PC-3 (cell line): ENCODE measurements at places on chromosomes 11 and 22. TPM values are rescaled to one million over a fixed set of nuclear protein-coding genes. Genes with fewer than 3 reads are reported as not detected.

OR52H1 gene
- total RNA-seq: not detected in 2 replicates

- peak overlapping the region; percentile 86 for H3K27ac ChIP-seq
- no peak for DNase-seq
- H3K4me1 ChIP-seq: peaks cover 15% of the 10 kb centered on the region
- no peaks in the 10 kb centered on the region for H3K27me3 ChIP-seq
Observed at GRCh38 chr22:36528341-36528740, 625 bp downstream of the EIF3D start.

DNA sequence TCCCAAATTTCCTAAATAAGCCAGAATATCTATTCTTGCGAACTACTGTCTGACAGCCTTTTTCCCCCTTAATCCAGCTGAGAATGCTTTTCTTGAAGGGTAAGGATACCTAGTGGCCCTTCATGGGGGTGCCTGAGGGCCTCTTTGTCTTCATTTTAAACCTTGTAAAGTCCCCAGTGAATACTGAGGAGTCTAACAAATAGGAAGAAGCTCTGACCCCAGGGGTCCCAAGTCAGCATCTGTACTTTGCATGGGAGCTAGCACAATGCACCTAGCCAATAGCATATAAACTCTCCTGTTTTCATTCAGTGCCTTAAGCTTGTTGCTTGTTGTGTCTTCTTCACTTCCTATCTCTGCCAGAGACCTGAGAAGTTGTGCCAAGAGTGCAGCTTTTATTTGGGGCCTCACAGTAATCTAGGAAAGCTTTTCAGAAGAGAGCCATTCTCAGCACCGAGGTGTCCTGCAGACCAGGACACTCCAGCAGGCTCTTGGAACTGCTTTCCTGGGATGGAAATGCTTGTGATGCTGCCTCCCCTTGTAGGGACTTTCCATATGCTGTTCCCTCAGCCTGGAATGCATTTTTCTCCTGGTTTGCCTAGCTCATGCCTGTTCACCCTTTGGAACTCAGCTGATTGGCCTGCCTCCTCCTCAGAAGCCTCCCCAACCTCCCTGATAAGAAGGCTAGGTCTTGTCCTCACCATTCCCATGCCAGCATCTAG is 37.2 kb downstream of the BMAL1 start:
- H3K36me3 ChIP-seq: no peaks in the 10 kb centered on the region
- no peak overlapping the region for H3K27ac ChIP-seq
- no peak for DNase-seq
- H3K27me3 ChIP-seq: no peaks in the 10 kb centered on the region

RAB39A gene
- total RNA-seq: not detected in 2 replicates

GRCh38 chr11:27387362-27387761 is 24.3 kb upstream of the CCDC34 start:
- H3K27ac ChIP-seq: no peak overlapping the region
- DNase-seq: no peak
- H3K36me3 ChIP-seq: no peaks in the 10 kb centered on the region
- peaks cover 18% of the 10 kb centered on the region for H3K4me1 ChIP-seq

DNA sequence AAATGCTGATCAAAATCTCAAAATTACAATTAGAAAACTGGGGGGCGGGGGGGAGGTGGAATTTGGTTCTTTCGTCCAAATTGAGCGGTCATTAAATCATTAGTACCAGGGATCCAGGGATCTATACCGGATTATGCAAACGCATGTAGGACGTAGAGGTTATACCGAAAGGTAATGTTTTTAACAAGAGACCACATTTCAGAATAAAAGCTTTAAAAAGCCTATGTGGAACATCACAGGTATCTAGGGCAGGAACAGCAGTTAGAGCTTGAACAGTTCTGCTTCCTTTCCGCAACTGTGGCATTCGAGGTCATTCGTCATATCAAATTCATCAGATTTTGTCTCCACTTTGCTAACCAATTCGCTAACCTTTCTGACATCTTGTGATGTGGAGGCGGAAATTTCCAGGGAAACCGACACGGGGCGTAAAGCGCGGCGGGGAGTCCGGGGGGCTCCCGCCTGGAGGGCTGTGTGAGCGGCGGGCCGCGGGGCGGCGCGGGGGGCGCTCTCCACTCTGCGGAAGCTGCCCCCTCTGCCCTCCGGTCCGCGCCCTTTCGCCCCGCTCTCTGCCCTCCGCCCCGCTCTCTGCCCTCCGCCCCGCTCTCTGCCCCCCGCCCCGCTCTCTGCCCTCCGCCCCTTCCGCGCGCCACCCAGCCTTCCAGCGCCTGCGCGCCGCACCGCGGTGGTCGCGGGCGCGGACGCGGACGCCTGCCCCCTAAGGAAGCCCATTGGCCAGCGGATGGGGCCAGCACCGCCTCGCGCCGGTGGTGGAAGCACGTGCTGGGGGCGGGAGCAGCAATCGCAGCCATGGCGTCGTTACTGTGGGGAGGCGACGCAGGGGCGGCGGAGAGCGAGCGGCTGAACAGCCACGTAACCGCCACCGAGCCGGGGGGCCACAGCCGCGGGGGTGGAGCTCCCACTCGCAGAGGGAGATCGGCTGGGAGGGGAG is at the start of gene DDX25:
Gene DDX25 (plus strand): TSS at position 798 of the 949 bp plus-strand sequence. CDS start 10 bp downstream, at position 808.
- peaks cover 7% of the 10 kb centered on the region for H3K4me1 ChIP-seq
- H3K4me3 ChIP-seq: peak within 1 kb of the TSS; percentile 90; the same call in 1 of the 2 replicates
- no peak for DNase-seq
- H3K36me3 ChIP-seq: peaks cover 21% of the 10 kb centered on the region
